ENCODE measurements at places on chromosomes 2 and 18.

- no peak for DNase-seq
These were observed 402.0 kb upstream of the ACVR2A start for GRCh38 chr2:147442816-147443215.

DNA sequence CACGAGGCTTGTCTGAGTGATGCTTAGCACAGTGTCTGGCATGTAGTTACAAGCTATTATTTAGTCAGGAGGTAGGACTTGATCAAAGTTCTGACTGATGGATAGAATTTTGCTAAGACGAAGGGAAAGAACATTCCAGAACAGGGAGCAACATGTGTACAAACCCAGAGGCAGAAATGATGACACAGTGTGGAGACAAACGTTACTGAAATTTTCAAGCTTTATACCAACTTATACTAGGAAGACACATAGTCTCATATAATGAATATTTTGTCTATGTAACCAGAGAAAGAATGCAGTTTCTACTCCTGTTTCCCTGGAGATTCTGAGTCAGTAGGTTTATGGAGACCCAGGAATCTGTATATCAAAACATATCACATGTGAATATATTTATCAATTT is 123.4 kb downstream of the FAM124B start:
- no peak for DNase-seq

GRCh38 chr2:56801770-56802169 is 618.0 kb downstream of the CCDC85A start:
- no peak for DNase-seq

DNA sequence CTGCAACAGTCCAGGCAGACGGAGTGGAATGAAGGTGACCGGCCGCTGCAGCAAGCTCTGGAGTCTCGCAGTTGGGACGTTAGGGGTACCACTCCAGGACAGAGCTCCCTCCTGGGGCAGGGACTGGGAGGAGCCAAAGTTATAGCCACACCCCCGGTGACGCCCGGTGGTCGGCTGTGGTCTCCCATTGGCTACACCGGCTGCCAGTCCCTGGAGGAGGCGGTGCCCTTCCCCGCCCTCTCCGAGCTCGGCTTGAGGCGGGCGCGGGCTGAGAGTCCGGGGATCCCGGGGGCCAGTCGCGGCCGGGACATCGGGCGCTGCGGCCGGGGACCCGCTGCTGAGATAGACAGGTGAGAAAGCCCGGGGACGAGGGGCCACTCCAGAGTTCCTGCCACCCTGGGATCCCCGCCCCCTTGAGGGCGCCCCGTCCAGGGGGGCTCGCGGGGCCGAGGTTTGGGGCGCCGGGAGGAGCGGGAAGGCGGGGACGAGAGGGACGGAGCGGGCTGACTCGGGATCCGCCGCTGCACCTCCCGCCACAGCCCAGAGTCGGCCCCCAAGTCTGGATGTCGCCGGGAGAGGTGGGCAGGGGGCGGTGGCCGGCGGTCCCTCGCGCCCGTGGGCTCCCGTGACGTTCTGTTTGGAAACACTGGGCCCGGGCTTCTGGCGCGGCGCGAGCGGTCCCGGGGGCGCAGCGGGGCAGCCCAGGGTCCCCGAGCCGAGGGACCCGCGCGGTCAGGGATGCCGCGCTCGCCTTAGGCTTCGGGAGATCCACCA is at the start of gene PLEKHH2:
Gene PLEKHH2, plus strand, starts transcription at position 231 of the 774 bp plus-strand sequence. CDS start 7,414 bp downstream, outside the sequence.
- DNase-seq: peak; percentile 73

DNA sequence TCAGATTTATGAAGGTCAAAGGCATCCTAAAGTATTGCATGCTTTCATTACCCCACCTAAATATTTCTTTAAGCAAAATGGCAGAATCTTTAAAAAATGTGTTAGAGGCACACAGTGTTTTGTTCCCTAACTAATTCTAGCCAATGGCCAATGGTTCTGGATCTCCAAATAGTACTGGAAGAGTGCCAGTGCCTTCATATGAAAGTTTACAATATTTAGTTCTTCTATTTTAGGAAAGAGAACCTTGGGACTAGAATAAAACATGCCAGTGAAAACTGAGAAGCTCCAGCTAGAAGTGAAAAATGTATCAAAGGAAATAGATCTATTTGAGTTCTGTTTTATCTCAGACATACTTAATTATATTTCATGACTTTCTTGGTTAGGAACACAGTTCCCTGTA is 37.1 kb downstream of the TACR1 start:
- no peak for DNase-seq

DNA sequence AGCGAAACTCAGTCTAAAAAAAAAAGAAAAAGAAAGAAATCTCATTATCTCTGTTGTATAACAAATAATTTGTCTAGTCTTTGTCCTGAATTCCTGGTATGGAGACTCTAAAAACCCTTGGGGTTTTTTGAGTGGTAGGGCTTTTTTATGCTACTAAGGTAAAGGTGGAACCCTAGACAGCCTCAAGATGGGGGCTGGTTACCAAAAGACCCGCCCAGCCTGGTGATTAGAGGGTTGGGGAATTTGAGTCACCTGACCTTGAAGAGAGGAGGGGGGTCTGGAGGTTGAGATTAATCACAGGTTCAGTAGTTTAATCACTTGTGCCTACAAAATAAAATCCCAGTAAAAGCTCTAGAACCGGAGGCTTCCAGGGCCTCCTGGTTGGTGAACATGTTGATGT is 17.6 kb downstream of the SOWAHC start:
- no peak for DNase-seq

DNA sequence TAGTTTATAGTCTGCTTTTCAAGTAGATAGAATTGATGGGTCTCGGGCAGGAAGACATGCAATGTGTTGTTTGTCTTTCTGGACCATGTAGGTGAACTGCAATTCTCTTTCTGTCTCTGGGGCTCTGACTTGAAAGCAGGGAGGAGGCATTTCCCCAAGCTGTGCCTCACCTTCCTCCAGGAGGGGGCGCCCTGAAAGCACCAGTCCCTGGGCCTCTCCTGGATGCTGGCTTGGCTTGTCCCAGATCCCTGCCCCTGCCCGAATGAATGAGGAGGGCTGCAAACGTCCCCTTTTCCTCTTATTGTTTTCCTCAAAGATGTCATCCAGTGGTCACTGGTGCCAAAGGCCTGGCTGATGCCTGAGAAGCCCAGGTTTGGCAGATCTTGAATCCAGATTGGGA is 270.6 kb downstream of the CELF4 start:
- no peak for DNase-seq

DNA sequence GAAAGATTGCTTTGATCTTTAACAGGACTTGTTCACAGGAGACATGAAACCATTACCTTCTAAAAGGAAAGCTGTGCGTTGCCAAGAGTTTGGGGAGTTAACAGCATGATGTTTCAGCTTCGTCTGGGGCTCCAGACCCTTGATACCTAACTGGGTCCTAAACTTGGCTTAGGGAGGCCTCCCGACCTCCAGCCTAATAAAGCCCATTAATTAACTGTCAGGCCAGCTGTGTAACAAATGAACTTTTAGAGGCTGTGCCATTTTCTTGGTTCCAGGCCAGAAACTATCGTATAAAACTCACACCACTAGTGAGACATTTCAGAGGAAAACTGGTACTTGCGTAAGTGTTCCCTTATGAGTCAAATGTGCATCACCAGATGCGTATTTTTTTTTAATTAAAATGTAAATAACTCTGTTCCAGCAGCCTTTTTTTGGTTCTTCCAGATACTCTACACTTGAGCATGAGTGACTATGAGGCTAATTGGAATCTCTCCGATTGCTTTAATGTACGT is 236.5 kb downstream of the BCL2 start:
- DNase-seq: no peak

DNA sequence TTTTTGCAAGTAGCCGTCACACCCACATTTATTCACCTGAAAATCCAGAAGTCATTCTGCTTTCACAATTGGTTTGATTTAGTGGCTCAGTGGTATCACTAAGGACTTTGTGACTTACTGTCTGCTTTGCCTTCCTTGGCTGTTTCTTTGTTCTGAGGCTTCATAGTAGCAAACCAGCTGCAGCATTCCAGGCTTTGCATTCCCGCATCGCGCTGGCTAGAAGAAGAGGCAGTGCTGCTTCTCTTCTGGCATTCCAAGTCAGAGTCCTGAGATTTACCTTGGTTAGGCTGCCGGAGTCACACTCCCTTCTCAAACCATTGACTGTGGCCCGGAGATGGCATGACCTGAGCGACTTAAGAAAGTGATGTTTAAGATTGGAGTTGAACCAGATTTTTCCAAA is 35.1 kb downstream of the MYO1B start:
- DNase-seq: no peak

DNA sequence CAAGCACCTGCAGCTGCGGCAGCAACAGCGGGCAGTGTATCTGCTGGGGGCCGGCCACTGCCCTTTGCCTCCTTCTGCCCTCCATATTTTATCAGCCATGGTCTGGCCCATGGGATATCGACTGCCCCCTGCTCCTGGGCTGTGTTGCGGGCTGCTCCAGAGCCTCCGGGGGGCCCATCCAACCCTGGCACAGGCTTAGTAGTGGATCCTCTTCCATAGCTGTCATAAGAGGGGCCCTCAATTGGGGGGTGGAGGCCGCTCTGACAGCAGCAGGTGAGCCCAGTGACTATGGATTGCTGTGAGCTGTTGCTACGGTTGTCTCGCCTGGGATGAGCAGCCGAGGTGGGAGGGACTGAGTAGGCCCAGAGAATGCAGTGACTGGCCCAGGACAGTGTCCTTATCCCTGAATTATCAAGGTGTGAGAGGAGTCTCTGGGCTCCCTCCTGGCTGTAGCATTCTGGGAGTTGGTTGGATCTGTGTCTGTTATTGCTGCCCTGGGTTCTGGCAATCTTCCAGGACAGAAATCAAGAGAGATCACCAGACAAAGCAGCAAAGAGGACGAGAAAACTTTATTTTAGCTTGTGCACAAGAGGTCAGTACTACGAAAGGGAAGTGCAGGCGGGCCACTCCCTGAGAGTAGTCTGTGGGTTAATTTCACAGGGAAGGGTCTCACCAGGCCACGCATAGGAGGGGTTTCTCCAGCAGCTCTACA is 145.1 kb downstream of the ASB1 start:
- DNase-seq: no peak

DNA sequence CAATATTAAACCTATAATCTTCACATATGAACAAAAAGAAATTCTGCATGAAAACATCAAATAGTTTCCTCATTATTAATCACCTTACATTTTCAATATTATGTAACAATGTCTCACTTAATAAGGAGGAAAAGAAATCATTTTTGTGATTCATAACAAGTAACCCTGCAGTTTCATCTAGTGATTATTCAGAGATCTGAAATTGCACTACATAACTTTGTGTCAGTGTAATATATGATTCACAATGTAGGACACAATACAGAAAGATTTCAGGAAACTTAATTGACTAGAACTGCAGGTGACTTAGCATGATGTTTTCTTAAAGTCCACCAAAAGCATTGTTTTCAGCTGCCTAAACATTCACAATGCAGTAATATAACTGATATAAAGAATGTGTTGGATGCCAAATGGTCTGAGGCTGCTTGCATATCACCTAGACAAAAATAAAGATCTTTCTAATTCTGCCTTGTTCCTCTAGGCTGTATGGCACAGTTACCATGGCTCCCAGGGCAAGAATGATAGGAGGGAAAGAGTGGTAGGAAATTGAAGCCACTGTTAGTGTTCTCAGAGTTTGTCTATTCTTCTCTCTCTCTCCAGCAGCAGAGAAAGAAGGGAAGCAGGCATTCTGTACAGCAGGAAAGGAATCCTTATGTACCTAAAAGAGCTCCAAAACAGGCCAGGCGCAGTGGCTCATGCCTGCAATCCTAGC is 366.6 kb downstream of the FSIP2 start:
- DNase-seq: no peak

DNA sequence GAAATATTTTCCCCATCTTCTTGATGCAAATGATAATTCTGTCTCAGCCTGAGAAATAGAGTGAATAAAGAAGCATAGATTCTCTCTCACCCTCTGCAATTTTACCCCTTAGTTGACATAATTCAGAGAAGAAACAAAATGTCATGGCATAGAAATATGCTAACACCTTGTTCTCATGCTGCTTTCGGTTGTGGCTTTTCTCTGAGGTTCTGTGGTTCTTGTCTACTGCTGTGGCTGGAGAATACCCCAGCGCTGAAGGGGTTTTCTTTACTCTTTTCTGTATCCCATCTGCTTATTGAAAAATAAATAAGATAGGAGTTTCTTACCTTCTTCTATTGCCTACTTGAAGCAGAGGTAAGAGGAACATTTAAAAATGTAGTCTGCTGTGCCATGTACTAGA is 15.4 kb upstream of the RAB27B start:
- no peak for DNase-seq

DNA sequence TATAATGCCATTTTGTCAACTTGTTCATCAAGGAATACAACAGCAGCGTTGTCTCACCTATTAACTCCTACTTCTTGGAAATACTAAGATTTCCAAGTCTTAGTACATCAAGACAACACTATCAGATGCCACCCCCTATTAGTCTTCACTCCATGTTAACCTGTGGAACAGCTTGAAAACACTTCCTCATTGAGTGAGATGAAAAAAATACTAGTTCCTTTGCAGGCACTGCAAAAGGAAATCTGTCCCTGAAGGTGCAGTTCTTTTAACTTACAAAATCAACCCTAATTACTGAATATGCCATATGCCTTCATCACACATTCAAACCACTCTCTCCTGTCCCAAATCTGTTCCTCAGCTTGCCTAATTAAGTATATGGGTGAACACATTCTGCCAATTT is 4.0 kb downstream of the CWC22 start:
- DNase-seq: no peak

DNA sequence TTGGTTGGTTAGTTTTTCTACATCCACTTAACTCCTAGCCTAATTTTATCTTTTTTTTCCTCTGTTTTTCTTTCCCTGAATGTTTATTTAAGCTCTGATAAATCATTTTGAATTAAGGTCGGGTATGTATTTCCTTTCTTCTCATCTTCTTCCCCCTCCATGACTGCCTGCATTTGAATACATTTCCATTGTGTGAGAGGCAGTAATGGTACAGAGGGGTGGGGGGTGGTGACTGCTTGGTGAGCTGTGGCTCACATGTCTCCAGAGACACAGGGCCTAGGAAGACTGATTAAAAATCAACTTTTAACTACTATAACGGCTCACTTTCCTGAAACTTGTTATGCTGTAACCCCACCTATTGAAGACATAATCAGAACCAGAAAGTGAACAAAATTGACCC is 58.0 kb downstream of the NEDD4L start:
- DNase-seq: no peak

GRCh38 chr2:221389904-221390303 is 182.2 kb downstream of the EPHA4 start:
- no peak for DNase-seq

DNA sequence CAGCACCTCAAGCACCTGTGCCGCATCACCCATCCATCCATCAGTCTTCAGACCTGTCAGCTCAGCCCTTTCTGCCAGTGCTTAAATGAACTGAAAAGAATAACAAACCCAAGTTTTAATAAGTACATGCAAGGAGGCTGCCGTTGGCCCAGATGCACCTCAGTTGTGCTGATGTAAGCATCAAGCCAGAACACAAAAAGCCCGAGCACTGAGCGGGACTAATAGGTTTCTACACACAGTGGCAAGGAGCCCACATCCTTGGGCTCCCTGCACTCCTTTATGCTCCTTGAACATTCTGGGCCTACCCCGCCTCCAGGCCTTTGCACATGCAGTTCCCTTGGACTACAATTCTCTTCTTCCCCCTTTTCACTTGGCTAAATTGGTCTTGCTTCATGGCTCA is 165.6 kb downstream of the ALK start:
- no peak for DNase-seq

All from central memory CD4-positive, alpha-beta T cell (primary cell).